ENCODE measurements at places on chromosomes 4 and X. TPM values are rescaled to one million over a fixed set of nuclear protein-coding genes. Genes with fewer than 3 reads are reported as not detected.

DNA sequence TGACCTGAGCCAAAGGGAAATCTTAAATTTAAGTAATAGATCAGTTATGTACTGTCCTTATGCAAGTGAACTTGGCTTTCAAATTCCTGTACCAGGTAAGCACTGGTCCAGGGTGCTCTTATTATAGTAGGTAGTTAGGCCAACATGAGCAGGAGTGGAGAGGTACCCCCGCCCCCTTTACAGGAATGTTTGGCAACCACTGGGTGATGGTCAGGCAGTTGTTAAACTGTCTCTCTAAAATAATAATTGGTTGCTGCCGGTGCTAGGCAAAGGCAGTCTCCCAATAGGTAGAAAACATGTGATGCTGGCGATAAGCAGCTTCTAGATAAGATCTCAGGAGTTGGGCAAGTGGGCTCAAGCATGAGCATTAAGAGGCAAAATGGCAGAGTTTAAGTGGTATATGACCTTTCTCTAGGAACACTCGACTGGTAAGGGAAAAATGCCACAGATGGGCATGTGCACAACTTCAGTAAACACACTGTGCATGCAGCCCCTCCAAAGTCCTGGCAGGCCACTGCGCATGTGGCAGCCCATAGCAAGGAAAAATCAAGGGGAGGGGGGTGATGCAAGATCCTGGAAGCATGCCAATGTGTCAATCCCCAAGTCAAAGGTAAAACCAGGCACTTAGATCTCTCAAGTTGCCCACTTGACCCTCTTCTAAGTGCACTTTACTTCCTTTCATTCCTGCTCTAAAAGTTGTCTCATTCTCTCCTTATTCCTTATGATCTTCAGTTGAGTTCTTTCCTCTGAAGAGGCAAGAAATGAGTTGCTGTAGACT lies 1239.7 kb downstream of the C4orf33 start:
- no peak for DNase-seq

GRCh38 chr4:27024805-27025204 lies 164.2 kb downstream of the STIM2 start:
- DNase-seq = no peak

DNA sequence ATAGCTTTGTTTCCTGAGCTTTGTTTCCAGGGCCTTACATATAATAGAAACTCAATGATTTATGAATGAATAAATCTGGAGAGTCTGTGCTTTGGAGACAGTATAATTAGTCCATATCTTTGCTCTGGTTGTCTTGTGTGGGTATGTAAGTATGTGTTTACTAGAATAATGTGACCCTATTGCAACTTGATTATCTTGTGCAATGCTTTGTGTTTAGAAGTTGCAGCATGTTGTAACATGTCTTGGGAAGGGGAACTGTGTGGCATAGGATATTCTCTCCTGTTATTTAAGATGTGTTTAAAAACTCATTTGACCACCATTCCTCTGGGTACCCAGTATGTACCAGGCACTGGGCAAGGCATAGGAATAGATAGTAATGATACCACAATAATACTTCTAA lies 6.1 kb downstream of the SPATA18 start:
- DNase-seq = no peak

DNA sequence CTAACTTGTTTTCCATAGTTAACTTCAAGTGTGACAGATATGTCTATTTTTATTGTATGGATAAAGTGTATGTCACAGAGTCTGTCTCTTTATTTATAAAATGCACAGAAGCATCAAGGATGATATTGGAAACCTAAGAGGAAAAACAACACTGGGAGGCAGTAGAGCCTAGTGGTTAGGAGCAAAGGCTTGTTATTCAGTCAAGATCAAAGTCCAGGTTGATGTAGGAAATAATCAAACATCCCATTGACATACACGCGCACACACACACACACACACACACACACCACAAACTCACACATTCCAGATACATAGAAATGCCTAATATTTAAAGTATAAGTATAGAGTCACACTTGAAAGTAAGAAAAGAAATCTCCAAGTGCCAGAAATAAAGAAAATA lies 206.8 kb downstream of the CHRDL1 start:
- no peak for DNase-seq

DNA sequence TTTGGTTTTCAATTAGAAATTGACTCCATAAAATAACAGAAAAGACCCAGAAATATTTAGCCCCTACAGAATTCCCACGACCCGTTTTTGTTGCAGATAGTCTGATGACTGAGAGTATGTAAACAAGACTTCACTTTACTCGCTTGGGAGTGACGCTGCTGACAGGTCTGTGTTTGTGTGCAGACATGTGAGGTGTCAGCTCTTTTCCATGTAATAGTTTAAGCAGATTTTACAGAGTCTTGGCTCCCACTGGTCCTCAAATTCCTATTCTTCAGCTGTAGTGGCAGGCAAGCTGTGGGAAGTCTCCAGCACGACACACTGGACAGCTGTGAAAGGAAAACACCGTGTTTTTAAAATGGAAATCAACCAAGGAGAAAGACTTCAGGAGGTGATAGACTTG lies 455.7 kb downstream of the GABRG1 start:
- no peak for DNase-seq

DNA sequence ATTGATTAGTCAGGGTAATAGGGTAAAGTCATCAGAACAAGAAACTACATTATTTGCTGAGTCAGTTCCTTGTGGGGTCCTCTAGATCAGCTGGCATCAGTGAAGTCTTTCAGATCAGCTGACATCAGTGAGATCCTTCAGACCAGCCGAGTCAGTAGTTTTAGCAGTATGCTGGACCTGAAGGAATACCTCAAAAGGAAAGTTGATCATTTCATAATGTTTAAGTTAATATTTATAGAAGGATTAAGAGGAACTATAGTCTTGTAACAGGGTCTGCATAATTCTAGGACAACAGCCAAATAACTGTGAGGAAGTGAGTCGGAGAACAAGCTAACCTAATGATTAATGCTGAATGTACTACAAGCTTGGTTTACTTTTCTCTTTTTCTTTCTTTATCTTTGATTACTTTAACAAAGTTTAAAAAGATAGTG lies 958 bp upstream of the UGT2B7 start:
- peak; percentile 96 for DNase-seq

DNA sequence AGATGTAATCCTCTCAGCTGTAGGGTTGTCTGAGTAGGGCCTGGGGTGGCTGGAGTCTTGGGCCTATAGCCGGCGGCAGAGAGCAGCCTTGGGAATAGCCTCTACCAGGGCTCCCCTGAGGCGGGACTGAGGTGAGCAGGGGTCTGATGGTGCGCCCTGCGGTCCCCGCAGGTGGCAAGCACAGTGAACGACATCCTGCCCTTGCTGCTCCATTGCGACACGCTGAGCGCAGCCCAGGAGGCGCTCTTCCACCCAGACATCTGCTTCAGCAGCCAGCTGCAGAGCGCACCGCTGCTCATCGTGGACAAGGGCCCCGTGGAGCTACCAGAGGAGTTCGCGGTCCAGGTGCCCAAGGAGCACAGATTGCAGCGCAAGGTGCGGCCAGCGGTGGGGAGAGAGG lies 317.0 kb downstream of the ADGRL3 start:
- DNase-seq = no peak

DNA sequence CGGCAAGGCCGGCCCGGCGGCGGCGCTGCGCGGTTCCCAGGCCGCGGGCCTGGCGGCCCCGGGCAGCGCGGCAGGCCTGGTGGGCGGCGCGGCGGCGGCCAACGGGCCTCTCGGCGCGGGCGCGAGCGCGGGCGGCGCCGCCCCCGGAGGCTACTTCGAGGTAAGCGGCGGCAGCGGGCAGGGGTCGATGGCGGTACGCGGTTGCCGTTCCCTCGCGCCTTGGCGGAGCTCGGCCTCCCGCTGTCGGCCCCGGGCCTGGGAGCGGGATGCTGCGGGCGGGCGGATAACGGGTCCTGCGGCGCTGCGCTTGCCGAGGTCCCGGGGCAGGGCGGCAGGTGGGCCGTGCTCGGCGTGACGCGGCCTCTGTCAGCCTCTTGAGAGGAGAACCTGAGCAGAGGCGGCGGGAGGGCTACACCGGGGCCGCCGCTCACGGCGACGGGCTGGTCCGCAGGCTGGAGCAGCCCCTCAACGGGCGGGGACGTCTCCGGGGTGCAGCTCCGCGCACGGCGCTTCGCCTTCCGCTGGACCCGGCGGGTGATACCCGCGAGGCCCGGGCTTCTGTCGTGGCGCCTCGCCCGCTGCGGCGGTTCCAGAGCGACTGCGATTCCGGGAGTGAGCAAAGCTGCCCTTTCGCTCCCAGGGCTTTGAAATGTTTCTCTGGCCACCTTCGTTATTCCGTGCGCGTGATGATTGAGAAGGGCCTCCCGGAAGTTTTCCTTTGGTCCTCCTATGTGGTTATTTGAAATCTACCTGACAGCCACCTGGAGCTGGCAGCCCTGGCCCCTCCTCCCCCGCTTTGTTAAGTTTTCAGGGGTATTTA lies 774 bp downstream of the FAM193A start:
- DNase-seq = peak; percentile 39

GRCh38 chr4:152691761-152692160 lies 12.0 kb upstream of the TMEM154 start:
- DNase-seq = no peak

- no peak for DNase-seq
These were observed 221.2 kb upstream of the CNKSR2 start for GRCh38 chrX:21153033-21153432.

- DNase-seq = no peak
These were observed 14.2 kb downstream of the CPE start for GRCh38 chr4:165393051-165393450.

- no peak for DNase-seq
These were observed 157.4 kb downstream of the HS3ST1 start for GRCh38 chr4:11271263-11271662.

CSAG3 gene
- not detected for total RNA-seq

COL4A6 gene
- 3.5 TPM for total RNA-seq

PTPN13 gene
- 12.1 TPM for total RNA-seq

POLN gene
- total RNA-seq = 0.26 TPM

DUSP21 gene
- not detected for total RNA-seq

Data from PC-3 (cell line).